ENCODE measurements at places on chromosomes 7 and 10.
A peak's percentile ranks its signal among the peaks of the same experiment; 100 is the strongest.

DNA sequence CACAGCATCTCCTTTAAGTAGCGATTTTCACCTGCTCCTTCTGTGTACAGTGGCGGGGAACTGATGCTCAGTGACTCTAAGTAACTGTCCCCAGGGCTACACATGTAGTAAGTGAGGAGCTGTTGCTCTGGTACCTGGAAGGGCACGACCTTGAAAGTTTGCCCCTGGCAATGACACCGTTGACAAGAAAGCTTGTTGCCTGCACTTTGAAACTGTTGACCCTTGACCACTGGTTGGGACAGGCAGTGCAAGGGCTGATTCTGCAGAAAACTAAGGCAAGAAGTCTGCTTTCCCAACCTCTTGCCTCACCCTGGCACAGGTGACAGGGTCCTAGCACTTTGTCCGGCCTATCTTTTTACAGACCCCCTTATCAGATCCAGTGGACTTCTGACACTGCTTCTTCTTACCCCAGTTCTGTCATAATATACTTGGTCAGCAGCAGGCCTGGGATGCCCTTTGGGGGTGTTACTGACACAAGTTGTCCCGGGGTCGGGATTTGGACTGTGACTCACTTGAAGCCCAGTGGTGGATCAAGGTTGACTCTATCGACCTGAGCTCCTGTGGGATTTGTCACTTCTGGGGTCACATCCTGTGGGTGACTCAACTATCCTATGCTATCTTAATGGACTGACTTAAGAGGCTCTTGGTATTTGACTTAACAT lies 5.8 kb downstream of the ACSL5 start:
- peak; percentile 65 for DNase-seq

- peak; percentile 12 for DNase-seq
These were observed 35.4 kb upstream of the COL13A1 start for GRCh38 chr10:69766161-69766910.

- DNase-seq: peak; percentile 82
These were observed 7.1 kb upstream of the KLF6 start for GRCh38 chr10:3791974-3792633.

- peak; percentile 3 for DNase-seq
These were observed 31.1 kb upstream of the MSMB start for GRCh38 chr10:46077141-46077554.

GRCh38 chr7:40009301-40009700 lies 59.2 kb downstream of the CDK13 start:
- peak; percentile 7 for DNase-seq

All from fibroblast of mammary gland (primary cell).